ENCODE measurements at places on chromosomes 3 and 15. TPM values are rescaled to one million over a fixed set of nuclear protein-coding genes. Genes with fewer than 3 reads are reported as not detected.

The CHRNA5 gene
- polyA plus RNA-seq: 0.08 TPM

The PP2D1 gene
- polyA plus RNA-seq: 0.23 TPM

The KLHL40 gene
- polyA plus RNA-seq: not detected

The MYL3 gene
- not detected for polyA plus RNA-seq

The AP3B2 gene
- 0.23 TPM for polyA plus RNA-seq

The PCCB gene
- polyA plus RNA-seq: 21.6 TPM

The CHMP2B gene
- polyA plus RNA-seq: 43.9 TPM

The C3orf80 gene
- not detected for polyA plus RNA-seq

The PLAAT1 gene
- polyA plus RNA-seq: not detected

The ARPP19 gene
- polyA plus RNA-seq: 82.4 TPM

The CYP1A2 gene
- polyA plus RNA-seq: not detected

The GRIP2 gene
- polyA plus RNA-seq: not detected

The RFX7 gene
- 4.2 TPM for polyA plus RNA-seq

The MORC1 gene
- not detected for polyA plus RNA-seq

- no peaks in the 10 kb centered on the region for H3K27me3 ChIP-seq
- DNase-seq: no peak
- no peaks in the 10 kb centered on the region for H3K4me1 ChIP-seq
Observed at GRCh38 chr15:101472033-101472432, 17.5 kb downstream of the PCSK6 start.

DNA sequence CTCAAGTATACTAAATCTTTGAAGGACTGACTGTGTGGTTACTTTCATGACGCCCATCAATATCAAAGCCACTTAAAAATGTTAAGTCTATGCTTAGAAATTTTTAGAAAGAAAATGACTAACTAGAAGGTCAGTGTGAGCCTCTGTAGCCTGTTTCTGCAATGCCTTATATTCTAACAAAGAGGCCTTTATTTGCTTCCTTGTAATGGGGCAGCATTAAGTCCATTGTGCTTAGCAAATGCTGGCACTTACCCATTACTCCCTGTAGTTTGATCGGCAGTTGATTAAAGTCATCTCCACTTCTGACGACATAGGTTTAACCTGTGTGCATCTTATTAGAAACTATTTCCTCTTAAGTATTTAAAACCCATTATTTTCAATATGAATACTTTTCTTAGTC lies 91.6 kb upstream of the FAM98B start:
- no peak for DNase-seq
- no peaks in the 10 kb centered on the region for H3K4me1 ChIP-seq
- H3K4me3 ChIP-seq: no peak overlapping the region
- no peaks in the 10 kb centered on the region for H3K36me3 ChIP-seq

DNA sequence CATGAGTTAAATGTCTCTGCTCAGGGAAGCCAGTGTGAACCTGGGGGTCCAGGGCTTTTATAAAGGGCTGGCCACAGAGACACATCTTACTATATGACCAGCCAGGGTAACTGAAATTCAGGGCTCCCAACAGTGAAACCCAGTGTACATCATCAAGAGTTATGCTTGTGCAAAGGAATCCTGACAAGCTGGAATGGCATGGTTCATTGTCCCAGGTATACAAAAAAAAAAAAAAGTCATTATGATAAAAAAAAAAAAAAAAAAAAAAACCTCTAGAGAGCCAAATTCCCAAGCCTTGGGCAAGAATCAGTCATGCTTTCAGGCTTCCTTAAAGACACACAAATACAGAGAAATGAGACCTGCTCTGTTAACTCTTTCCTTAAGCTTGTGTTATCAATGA lies 452.0 kb downstream of the GABRG3 start:
- H3K36me3 ChIP-seq: no peaks in the 10 kb centered on the region
- no peak overlapping the region for H3K4me3 ChIP-seq
- H3K27me3 ChIP-seq: no peaks in the 10 kb centered on the region
- H3K27ac ChIP-seq: no peak overlapping the region
- H3K4me1 ChIP-seq: no peaks in the 10 kb centered on the region
- no peak for DNase-seq

DNA sequence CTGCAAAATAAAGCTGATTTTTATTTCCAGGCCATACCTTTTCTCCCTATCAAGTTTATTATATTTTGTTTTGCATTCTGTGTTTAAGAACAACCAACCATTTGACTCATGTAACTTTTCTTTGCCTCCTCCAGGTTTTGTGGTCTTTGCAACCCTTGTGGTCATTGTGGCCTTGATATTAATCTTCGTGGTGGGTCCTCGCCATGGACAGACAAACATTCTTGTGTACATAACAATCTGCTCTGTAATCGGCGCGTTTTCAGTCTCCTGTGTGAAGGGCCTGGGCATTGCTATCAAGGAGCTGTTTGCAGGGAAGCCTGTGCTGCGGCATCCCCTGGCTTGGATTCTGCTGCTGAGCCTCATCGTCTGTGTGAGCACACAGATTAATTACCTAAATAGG lies 27.6 kb downstream of the NIPA2 start:
- no peak overlapping the region for H3K27ac ChIP-seq
- H3K4me1 ChIP-seq: no peaks in the 10 kb centered on the region
- H3K4me3 ChIP-seq: no peak overlapping the region
- H3K27me3 ChIP-seq: no peaks in the 10 kb centered on the region
- DNase-seq: no peak

GRCh38 chr3:181839916-181840297 lies 128.2 kb downstream of the SOX2 start:
- no peak for DNase-seq
- no peaks in the 10 kb centered on the region for H3K36me3 ChIP-seq
- H3K4me3 ChIP-seq: no peak overlapping the region

- H3K4me3 ChIP-seq: no peak overlapping the region
- no peaks in the 10 kb centered on the region for H3K4me1 ChIP-seq
- H3K27me3 ChIP-seq: peaks cover 14% of the 10 kb centered on the region
- DNase-seq: no peak
Observed at GRCh38 chr3:127954640-127955039, 39.6 kb downstream of the KBTBD12 start.

DNA sequence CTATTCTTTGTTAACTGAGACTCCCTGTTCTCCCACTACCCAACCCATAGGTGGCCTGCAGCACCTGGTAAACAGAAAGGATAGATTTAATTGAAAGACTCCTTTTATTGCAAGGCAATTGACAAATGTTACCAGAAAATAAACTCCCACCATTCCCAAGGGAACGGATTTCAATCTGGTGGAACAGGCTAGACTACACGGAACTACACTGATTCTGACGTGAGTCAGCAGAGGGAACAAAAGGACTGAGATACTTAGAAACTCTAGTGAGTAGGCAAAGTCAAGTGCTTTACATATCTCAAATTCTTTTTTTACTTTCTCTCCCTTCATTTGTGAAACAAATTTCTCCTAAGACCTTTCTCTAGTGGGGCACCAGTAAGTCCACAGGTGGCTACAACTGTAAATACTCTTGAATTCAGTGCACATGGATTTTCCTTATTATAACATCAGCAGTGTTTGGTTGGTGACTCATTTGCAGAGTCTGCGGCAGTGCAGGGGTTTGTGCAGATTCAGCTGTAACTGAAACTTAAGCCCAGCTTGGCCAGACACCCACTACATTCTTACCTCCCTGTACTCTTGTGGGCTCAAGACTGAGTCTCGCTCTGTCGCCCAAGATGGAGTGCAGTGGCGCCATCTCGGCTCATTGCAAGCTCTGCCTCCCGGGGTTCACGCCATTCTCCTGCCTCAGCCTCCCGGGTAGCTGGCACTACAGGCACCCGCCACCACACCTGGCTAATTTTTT lies 34.3 kb upstream of the PLSCR2 start:
- no peak overlapping the region for H3K27ac ChIP-seq
- no peak overlapping the region for H3K4me3 ChIP-seq
- DNase-seq: no peak
- no peaks in the 10 kb centered on the region for H3K27me3 ChIP-seq
- no peaks in the 10 kb centered on the region for H3K36me3 ChIP-seq
- no peaks in the 10 kb centered on the region for H3K4me1 ChIP-seq

- H3K27me3 ChIP-seq: no peaks in the 10 kb centered on the region
- H3K4me1 ChIP-seq: peaks cover 35% of the 10 kb centered on the region
- no peak for DNase-seq
- H3K36me3 ChIP-seq: no peaks in the 10 kb centered on the region
- no peak overlapping the region for H3K27ac ChIP-seq
Observed at GRCh38 chr3:127670761-127671522, 1.8 kb upstream of the ABTB1 start.

DNA sequence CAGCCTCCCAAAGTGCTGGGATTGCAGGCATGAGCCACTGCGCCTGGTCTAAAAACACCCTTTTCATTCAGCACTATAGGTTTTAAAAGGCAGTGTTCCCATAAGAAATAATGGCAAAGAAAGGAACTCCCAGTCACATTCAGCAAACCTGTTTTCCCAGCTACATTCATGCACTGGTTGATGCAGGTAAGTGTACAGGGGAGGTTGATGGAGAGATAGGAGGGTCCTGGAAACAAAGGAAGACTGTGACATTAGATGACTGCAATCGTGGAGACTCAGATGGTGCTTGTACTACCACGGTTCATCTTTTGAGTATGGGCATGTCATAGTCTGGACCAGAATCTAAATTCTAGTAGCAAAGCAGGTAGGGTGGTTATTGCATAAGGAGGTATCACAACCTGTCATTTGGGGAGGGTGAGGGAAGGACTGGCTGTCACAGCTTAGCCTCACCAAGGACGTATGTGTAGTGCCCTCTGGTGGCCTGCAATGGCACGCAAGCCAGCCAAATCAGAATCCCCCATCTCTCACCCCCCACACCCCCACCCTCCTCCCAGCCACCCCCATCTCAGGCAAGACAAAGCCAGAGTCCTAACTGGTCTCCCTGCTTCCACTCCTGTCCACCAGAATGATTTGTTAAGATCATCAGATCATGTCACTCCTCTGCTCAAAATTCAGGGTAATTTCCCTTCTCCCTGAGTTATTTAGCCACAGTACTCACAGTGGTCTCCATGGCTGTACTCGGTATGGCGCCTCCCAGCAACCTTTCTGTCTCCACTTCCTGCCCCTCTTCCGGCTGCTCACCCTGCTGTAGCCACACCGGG lies 28.8 kb upstream of the UBL7 start:
- peaks cover 10% of the 10 kb centered on the region for H3K4me1 ChIP-seq
- H3K27ac ChIP-seq: no peak overlapping the region
- H3K4me3 ChIP-seq: no peak overlapping the region
- no peaks in the 10 kb centered on the region for H3K27me3 ChIP-seq

- no peak for DNase-seq
- no peaks in the 10 kb centered on the region for H3K27me3 ChIP-seq
- no peak overlapping the region for H3K27ac ChIP-seq
Observed at GRCh38 chr3:167091226-167091625, 288.9 kb downstream of the ZBBX start.

- H3K27me3 ChIP-seq: no peaks in the 10 kb centered on the region
- DNase-seq: no peak
- no peaks in the 10 kb centered on the region for H3K4me1 ChIP-seq
- no peak overlapping the region for H3K27ac ChIP-seq
- H3K36me3 ChIP-seq: no peaks in the 10 kb centered on the region
Observed at GRCh38 chr3:28933337-28933736, 347.5 kb upstream of the RBMS3 start.

- no peak overlapping the region for H3K4me3 ChIP-seq
- H3K27me3 ChIP-seq: no peaks in the 10 kb centered on the region
- peaks cover 7% of the 10 kb centered on the region for H3K4me1 ChIP-seq
- DNase-seq: no peak
Observed at GRCh38 chr3:129937717-129938116, 36.8 kb upstream of the TRH start.

- no peaks in the 10 kb centered on the region for H3K4me1 ChIP-seq
- no peak overlapping the region for H3K27ac ChIP-seq
- peaks cover 7% of the 10 kb centered on the region for H3K27me3 ChIP-seq
- H3K4me3 ChIP-seq: no peak overlapping the region
Observed at GRCh38 chr3:140920029-140920428, 21.6 kb upstream of the SLC25A36 start.

DNA sequence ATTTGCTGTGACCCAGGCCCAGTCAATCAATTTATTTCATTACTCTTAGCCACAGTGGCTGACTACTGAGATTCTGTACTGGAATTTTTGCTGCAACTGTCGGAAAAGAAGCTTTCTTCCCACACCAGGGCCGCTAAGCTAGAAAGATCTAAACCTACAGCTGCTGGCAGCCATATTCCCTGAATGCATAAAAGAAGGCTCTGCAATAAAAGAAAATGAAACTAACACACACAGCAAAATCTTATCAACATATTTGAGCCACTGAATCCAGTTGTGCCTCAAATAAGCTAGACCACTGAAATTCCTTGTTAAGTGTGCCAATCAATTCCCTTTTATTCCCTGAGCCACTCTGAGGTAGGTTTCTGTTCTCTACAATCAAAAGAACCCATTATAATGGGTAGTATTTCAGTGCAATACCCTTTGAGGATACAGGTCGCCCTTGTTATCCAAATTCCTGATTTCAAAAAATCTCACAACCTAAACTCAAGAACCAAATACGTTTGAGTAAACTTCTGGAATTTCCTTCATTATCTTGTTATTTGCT lies 60.3 kb downstream of the MYO9A start:
- no peak for DNase-seq
- H3K4me3 ChIP-seq: no peak overlapping the region
- no peaks in the 10 kb centered on the region for H3K4me1 ChIP-seq

GRCh38 chr3:174162550-174162949 lies 696.6 kb upstream of the NAALADL2 start:
- H3K36me3 ChIP-seq: no peaks in the 10 kb centered on the region
- H3K27ac ChIP-seq: no peak overlapping the region
- no peak for DNase-seq
- H3K4me1 ChIP-seq: no peaks in the 10 kb centered on the region

- peak overlapping the region; percentile 97 for H3K27ac ChIP-seq
- H3K4me3 ChIP-seq: peak overlapping the region; percentile 84
- peaks cover 42% of the 10 kb centered on the region for H3K4me1 ChIP-seq
- H3K27me3 ChIP-seq: no peaks in the 10 kb centered on the region
- peaks cover 20% of the 10 kb centered on the region for H3K36me3 ChIP-seq
Observed at GRCh38 chr3:152266221-152266995, 2.3 kb upstream of the MBNL1 start.

DNA sequence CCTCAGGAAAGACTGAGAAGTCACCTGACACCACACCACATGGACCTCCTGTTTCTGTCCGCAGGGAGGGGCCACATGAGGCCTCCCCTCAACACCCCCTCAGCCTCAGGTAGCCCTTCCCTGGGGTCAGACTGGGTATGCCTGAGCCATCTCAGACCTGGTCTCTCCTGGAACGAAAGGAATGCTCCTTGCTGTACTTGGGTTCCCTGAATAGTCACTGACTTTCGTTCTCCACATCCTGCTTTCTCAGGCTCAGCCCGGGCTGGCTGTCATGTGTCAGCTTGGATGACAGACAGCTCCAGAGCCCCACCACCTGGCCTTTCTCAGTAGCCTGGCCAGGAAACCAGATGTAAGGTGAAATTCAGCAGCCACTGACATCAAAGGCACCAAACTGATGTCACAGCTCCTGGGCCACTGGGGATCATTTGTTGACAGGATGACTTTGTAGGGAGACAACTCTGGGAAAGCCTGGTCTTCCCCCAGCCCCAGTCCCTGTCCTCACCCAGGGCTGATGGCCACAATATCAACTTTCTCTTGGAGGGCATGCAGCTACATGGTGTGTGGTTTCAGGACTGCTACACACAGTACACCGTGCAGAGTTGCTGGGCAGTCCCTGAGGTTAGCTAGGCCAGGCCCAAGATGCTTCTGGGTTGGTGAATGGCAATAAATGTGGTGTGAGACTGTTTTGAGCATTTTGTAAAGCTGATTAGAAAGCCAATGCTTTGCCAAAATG lies 141.4 kb upstream of the MRPS22 start:
- DNase-seq: peak; percentile 21
- no peaks in the 10 kb centered on the region for H3K4me1 ChIP-seq
- H3K4me3 ChIP-seq: no peak overlapping the region
- no peaks in the 10 kb centered on the region for H3K27me3 ChIP-seq
- no peaks in the 10 kb centered on the region for H3K36me3 ChIP-seq
- H3K27ac ChIP-seq: no peak overlapping the region

- no peak overlapping the region for H3K27ac ChIP-seq
- H3K4me3 ChIP-seq: no peak overlapping the region
- H3K27me3 ChIP-seq: no peaks in the 10 kb centered on the region
- no peak for DNase-seq
- H3K36me3 ChIP-seq: no peaks in the 10 kb centered on the region
- no peaks in the 10 kb centered on the region for H3K4me1 ChIP-seq
Observed at GRCh38 chr3:88985491-88985890, 121.9 kb upstream of the EPHA3 start.
